ENCODE measurements at places on chromosomes 3 and 15.
A peak's percentile ranks its signal among the peaks of the same experiment; 100 is the strongest.

- DNase-seq = no peak
These were observed 204.9 kb downstream of the CNTN4 start for GRCh38 chr3:2303566-2303965.

- no peak for DNase-seq
These were observed 443.9 kb downstream of the DIPK2A start for GRCh38 chr3:144415492-144415891.

GRCh38 chr15:41928637-41929620, 35.1 kb upstream of the SPTBN5 start:
- DNase-seq = no peak

GRCh38 chr3:197371591-197372046, 73.2 kb upstream of the DLG1 start:
- no peak for DNase-seq

DNA sequence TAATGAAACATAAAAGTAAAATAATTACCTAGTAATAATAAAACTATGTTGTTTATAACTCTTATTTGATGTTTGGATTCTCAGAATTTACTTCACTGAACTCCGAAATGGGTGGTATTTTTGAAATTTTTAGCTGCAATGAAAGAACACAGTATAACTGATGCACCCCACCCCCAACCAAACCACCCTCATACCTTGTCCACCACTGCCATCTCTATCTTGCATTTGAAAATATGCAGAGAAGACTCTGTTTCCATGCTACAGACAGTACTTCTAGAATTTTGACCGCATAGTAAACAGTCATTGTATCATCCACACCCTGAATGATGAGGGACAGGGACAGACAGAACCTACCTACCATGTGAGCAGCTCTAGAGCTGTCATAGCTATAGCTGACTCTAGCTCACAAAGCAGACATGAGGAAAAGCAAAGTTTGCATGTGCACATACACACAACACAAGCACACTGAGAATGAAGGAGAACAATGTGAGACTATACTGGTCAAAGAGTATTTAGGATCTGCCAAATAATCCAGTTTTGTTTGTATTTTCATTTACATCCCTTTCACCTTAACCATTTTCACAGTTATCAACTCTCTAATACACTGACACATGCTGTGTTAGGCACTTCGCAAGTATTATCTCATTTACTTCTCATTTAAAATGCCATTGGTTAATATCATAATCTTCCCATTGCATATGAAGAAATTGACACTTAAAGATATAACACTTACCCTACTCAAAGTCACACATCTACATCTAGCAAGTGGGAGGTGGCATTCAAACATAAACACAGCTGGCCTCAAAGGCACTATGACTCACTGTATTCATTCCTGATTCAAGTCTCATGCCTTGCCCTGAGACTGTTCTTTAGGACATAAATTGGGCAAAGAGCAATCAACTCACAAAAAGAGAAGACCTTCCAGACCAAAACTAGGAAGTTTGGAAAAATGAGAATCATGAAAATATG, 1014.7 kb upstream of the CFAP20DC start:
- no peak for DNase-seq

GRCh38 chr3:176954517-176954916, 242.8 kb downstream of the TBL1XR1 start:
- DNase-seq = no peak

DNA sequence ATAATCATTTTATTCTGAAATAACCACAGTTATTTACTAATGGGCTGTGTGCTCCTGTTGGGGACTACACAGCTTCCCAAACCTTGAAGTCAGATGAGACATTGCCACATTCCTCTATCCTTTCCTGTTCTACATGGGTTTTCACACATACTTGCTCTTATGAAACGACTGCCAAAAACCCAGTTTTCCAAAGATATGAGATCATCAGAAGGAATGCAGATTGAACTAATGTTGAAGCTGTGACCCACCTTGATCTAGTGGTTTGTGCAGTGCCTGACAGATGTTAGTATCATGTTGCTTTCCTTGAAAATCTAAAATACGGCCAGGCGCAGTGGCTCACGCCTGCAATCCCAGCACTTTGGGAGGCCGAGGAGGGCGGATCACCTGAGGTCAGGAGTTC, 144.6 kb downstream of the VGLL4 start:
- no peak for DNase-seq

DNA sequence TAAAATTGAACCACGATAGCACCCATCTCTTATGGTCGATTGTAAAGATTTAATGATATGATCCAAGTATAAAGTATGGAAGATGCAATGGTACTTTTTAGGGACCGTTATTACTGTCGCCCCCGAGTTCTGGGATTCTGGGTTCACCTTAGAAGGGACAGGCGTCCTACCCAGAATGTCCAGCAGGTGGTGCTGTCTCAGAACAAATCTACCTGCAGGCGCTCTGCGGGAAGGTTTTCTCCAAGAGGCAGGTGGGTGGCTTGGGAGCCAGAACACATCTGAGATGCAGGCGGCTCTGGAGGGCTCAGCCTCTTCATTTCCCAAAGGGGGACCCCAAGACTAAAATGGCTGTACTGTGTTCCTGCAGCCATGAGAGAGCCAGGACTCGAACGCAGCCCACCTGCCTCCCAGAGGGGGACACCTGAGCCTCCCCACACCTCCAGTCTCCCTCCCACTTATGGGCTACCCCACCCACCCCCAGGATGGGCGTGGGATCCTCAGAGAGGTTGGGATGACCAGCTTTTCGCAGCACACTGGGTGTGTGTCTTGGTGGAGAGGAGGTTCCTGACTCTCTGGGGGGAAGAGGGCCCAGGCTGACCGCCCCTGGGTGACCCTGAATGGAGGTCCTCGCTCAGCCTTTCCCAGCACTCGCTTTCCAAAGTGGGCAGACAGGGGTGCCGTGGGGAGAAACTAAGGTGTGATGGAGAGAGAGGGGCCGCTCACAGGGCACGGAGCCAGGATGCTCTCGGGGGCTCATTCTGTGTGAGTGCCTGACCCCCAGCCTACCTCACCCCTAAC, 28.1 kb upstream of the CORO2B start:
- peak; percentile 13 for DNase-seq

All from T-helper 2 cell (primary cell).